ENCODE measurements at places on chromosomes 12 and 14.
A peak's percentile ranks its signal among the peaks of the same experiment; 100 is the strongest.

GRCh38 chr14:95315156-95315555 lies 4.6 kb downstream of the CLMN start:
- no peak for DNase-seq

GRCh38 chr14:76510181-76510580 lies 134.2 kb downstream of the ESRRB start:
- DNase-seq = no peak

DNA sequence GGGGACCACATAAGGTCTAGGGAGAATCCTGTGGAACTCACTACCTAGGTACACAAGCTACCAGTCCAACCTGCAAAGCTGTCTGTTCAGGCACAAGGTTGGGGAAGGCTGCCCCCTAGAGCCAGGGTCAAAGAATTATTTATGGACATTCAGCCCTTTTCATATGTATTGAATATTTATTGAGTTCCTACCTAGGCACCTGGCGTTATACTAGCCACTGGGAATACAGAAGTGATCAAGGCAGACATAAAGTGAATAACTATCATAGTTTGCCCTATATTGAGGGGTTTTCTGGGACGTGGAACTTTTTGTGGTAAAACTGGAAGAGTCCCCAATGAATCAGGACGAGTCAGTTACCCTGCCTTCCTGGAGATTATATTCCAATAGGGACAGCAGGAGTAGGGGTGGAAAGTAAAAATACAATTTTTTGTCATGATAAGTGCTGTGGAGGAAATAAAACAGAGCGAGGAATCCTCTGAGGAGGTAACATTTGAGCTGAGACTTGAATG lies 5.8 kb upstream of the SLC48A1 start:
- no peak for DNase-seq

DNA sequence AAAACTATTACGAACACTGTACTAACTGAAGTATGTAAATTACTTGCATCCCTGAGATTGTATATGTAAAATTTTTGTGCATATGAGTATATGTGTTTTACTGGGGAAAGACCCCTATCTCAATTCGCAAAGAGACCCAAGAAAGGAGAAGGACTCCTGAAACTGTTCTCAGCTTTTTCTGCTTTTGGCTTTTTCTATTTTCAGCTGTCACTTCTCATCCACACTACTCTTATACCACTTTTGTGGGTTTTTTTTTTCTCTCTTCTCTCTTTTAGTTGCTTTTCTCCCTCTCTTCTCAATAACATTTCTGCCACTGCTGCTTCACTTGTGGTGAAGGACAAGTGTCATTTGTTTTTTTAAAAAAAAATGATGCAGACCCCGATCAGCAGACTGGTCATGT lies 39.8 kb downstream of the NIN start:
- DNase-seq = no peak

DNA sequence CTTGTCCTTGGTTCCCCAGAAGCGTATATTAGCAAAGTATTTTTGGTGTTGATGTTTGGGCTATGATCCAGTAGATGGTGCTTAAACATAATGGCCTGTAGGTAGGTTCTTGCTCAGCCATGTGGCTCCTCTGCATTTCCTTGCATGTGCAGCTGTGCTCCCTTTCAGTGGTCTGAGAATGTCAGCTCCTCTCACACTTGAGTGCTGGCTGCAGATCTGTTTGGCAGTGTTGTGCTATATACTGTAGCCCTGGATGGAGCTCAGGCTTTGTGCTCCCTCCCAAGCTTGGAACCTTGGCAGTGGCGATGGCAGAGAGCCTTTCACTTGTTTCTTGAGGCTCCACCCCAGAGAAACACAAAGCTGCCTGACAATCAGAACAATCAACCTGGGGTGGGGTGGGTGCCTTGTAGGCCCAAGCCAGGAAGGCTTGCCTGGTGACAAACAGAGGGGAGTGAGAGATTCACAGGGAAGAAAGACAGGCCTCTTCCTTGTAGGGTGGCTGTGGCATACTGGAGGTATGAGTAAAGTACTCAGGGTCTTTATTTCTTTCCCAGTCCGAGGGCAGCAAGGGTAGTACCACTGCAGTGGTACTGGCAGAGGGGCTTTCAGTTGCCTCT lies 255.3 kb downstream of the RAD51B start:
- DNase-seq = no peak

DNA sequence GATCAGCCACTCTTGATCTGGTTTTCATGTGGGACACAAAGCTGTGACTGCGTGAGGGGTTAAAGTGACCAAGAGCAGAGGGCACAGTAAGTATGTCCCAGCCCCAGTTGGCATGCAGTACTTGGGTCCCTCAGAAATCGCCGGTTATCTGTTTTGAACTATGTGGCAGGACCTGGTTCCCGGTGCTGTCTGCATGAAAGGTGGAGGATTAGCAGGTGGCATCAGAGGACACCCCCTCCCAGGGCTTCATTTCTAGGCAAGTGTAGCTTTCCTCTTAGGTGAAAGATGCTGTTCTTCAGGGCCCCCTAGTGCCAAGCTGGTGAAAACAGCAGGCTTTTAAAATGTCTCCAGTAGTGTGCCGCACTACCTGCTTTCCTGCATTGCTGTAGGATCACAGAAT lies 57.1 kb downstream of the ATG14 start:
- DNase-seq = no peak

GRCh38 chr14:104721505-104722431 lies 2.3 kb upstream of the ADSS1 start:
- no peak for DNase-seq

DNA sequence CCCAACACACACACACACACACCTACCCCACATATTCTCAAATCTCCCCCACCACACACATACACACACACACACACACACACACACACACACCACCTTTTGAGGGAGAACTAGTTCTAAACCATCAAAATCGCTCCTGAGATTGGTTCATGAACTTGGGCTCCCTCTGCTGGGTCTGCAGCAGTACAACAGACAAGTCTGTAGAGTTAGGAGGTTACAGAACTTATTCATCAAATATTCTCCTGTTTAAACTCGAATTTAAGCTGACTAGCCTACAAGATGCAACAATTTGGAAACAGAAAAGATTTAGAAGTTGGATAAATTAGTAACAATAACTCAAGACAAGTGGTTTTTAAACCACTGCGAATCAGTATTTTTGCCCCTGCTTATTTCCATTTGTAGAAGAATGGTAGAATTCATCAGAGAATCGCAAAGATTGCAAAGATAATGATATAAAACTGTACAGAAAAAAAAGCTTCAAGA lies 136.4 kb upstream of the USP15 start:
- DNase-seq = peak; percentile 43

- no peak for DNase-seq
Measured at GRCh38 chr12:19694627-19695026, 255.3 kb downstream of the AEBP2 start.

GRCh38 chr12:109873653-109874052 lies 6.7 kb downstream of the GLTP start:
- DNase-seq = no peak

- no peak for DNase-seq
Measured at GRCh38 chr14:68546839-68547238, 246.0 kb downstream of the ZFP36L1 start.

GRCh38 chr12:120209851-120210250 lies 8.9 kb upstream of the RPLP0 start:
- no peak for DNase-seq

GRCh38 chr12:53990311-53991076 lies 5.5 kb downstream of the HOXC10 start:
- DNase-seq = no peak

DNA sequence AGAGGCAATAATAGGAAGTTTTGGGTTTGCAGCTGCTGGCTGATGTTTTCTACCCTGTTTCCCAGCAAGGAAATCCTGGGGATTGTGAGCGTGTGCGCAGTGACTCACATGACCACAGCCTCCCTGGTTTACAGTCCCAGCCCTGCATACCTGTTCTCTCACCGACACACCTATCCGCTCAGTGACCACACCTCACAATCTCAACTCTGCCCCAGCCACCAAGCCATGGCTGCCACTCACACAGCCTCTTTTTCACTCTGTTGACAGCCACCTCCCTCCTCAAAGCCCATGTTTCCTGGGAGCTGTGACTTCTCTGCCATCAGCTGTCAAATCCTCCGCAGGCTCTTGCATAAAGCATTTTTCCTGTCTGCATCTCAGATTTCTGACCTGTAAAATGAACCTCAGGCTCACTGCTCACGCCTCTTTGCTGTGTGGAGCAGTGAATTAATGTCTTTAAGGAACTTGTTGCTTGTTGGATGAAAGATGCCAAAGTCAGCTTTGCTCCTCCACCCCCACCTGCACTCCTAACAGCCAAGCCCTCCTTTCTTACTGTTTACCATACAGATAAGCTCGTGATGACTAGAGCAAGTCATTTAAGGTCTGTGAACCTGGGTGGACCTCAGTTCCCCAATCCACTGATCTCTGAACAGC lies 43.5 kb downstream of the B4GALNT3 start:
- DNase-seq = no peak

DNA sequence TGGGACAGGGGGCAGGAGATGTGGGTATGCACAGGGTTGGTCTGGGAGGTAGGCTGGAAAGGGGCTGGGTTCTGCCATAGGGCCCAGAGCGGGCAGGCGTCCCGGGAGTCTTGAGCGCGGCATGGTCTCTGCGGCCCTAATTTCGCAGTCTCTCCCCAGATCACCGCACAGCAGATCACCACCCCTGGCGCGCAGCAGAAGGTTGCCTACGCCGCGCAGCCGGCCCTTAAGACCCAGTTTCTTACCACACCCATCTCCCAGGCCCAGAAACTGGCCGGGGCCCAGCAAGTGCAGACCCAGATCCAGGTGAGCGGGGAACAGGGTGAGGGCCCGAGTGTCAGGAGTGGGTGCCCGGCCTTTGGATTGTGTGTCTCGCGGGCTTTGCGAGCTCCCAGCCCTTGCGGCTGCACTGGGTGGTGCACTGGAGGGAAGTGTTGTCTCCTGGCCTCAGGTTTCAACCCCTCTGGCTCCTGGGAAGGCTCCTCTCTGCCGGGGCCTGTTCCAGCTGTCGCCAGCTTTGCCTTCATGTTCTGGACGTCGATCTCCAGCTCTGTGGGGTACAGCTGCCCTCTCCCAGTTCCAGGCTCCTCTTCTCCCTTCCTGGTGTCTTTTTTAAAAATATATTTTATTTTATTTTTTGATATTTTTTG lies 74.7 kb downstream of the DDX51 start:
- DNase-seq = no peak

GRCh38 chr12:89244536-89244935 lies 107.8 kb downstream of the DUSP6 start:
- DNase-seq = no peak

DNA sequence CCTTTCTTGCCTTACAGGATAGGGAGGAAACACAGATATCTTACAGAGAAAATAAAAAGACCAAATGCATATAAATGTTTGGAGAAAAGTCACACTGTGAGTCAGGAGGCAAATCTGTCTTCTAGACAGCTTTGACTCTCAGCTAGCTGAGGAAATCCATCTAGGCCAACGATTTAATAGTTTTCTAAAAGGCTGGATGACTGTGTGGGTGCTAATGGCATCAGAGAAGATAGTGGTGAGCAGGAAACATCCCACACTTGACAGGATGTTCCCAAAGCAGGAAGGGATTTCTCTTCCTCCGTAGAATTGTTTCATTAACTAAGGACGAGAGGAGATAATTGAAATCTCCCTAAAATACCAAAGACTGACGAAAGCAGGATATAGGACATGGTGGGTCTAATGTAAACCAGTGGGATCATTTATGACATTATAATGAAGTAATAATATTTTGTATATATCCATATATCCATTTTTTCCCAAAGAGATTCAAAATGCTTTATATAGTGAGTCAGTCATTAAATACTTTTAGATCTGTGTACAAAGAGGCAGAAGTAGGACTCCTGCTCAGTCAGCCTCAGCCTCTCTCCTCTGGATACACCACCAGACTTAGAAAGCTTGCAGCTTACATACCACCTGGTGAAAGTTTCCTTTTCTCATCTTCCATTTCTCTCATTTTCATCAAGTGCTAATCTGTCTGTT lies 44.3 kb upstream of the PSMA6 start:
- DNase-seq = no peak

DNA sequence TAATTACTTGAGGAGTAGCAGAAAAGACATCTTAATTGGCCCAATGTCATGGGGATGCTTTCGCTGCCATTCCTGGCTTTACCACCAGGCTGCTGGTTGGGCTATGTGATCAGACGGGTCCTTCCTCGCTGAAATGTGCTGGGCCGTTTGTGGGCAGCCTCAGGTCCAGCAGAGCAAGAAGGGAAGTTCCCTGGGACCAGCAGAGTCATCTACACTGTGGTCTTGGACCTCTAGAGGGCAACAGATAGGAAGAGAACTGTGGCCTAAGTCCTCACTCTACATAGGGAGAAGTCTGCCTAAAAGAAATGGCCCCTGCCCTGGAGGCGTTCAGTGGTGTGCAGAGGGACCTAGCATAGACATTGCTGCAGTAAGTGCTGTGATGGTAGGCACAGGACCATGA lies 10.9 kb downstream of the EVL start:
- no peak for DNase-seq

- no peak for DNase-seq
Measured at GRCh38 chr12:8637666-8638065, 25.0 kb downstream of the MFAP5 start.

DNA sequence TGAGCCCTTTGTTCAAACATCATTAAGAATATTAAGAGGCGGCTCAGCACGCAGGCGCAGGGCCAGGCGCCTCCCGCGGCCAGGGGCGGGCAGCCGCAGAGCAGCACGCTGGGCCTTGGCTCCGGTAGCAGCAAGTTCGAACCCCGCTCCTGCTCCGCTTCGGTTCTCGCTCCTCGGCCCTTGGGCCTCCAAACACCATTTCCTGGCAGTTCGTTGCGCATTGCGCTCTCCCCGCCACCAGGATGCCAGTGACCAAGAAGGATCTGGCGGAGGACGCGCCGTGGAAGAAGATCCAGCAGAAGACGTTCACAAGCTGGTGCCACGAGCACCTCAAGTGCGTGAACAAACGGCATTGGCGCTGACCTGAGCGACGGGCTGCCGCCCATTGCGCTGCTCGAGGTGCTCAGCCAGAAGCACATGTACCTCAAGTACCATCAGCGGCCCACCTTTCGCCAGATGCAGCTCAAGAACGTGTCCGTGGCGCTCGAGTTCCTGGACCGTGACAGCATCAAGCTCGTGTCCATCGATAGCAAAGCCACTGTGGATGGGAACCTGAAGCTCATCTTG lies 6.9 kb upstream of the ACVRL1 start:
- no peak for DNase-seq

DNA sequence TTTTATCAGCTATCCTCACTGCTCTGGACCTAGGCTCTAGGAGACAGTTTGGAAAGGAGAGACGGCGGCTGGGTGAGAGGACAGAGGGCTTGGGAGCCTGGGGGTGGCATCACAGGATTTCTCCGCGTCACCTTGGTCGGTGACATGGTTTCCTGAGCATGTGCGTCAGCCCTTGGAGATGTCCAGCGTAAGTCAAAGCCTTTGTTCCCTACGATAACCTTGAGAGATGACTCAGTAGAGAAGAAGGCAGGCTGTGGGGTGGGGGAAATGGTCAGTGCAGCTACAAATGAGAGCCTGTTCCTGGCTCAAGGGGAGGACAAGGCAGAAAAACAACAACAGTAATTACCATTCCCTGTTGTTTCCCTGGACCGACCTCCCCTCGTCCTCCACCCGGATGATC lies 90.2 kb upstream of the TBX3 start:
- no peak for DNase-seq

GRCh38 chr12:77923882-77924281 lies 93.2 kb downstream of the NAV3 start:
- no peak for DNase-seq

- no peak for DNase-seq
Measured at GRCh38 chr12:124395986-124396385, 101.1 kb downstream of the RFLNA start.

- no peak for DNase-seq
Measured at GRCh38 chr12:9706086-9706685, 26.7 kb downstream of the CLECL1 start.

GRCh38 chr14:70073924-70074566 lies 114.7 kb downstream of the SLC8A3 start:
- peak; percentile 38 for DNase-seq

- DNase-seq = peak; percentile 34
Measured at GRCh38 chr14:51917193-51917592, 56.8 kb downstream of the GNG2 start.
